ENCODE measurements at places on chromosomes 2 and 18.

- no peak for DNase-seq
Measured at GRCh38 chr2:239751679-239752355, 273.3 kb downstream of the NDUFA10 start.

GRCh38 chr2:69087912-69088240, 74.9 kb downstream of the ANTXR1 start:
- no peak for DNase-seq

- no peak for DNase-seq
Measured at GRCh38 chr18:39862341-39862740, 2092.7 kb upstream of the PIK3C3 start.

GRCh38 chr18:76721207-76721996, 101.0 kb upstream of the ZNF236 start:
- DNase-seq, result no peak

GRCh38 chr2:71629771-71630453, 176.6 kb downstream of the DYSF start:
- DNase-seq, result no peak

DNA sequence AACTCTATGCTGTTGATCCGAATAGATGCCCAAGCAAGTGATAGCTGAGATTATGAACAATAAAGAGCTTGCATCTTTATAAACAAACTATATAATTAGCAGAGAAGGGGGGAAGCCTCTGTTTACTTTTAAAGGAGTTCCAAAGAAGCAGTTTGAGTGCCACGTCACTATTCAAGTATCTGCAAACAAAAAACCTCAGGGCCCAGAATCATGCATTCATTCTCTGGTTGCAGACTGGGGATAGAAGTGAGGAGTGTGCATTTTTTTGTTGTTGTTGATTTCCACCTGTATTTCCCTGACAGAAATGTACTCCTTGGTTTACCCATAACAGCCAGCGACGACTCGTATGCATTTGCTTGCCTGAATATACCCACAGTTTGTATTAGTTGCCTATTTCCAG, 264.3 kb downstream of the PTGR3 start:
- DNase-seq, result no peak
